ENCODE measurements at places on chromosomes 7 and 10.

DNA sequence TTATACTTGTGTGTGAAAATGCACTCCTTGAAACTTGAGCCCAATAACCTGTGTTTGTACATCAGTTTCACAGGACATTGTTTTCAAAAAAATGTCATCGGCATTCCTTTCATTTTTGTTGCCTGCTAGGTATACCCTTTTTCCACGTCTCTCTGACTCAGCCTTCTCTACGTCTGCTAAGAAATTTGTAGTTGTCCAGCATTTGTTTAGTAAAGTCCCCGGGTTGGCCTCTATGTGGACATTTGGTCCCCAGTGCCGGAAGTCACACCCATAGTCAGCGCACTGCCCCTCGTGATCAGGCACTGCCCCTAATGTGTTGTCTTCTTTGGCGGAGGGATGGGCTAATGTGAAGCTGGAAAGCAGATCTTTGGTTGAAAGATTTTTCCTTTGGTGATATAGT is 222.3 kb downstream of the LRMDA start:
- H3K36me3 ChIP-seq, result no peaks in the 10 kb centered on the region
- DNase-seq, result no peak
- H3K27ac ChIP-seq, result no peak overlapping the region
- no peaks in the 10 kb centered on the region for H3K4me1 ChIP-seq
- H3K4me3 ChIP-seq, result no peak overlapping the region

DNA sequence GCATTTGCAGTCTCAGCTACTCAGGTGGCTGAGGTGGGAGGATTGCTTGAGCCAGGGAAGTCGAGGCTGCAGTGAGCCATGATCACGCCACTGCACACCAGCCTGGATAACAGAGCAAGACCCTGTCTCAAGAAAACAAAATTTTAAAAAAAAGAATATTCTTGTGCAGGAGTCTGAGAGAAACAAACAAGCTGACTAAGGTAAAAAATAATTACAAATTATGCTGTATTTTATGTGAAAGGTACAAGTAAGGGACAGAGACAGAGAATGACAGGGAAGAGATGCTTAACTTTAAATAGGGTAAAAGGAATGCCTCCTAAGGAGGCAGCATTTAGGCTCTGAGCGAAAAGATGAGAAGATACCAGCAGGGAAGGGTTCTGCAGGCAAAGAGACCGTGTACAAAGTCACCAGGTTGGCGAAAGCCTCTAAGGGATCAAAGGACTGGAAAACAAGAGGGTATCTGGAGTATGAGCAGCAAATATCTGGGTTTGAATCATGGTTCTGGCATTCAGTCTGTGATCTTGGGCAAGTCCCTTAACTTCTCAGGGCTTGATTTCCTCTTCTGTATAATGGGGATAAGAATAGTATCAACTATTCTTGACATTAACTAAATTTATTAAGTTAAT is 106.2 kb upstream of the RHOBTB1 start:
- no peaks in the 10 kb centered on the region for H3K36me3 ChIP-seq
- H3K27me3 ChIP-seq, result no peaks in the 10 kb centered on the region
- no peak overlapping the region for H3K27ac ChIP-seq
- H3K4me3 ChIP-seq, result no peak overlapping the region
- no peaks in the 10 kb centered on the region for H3K4me1 ChIP-seq

DNA sequence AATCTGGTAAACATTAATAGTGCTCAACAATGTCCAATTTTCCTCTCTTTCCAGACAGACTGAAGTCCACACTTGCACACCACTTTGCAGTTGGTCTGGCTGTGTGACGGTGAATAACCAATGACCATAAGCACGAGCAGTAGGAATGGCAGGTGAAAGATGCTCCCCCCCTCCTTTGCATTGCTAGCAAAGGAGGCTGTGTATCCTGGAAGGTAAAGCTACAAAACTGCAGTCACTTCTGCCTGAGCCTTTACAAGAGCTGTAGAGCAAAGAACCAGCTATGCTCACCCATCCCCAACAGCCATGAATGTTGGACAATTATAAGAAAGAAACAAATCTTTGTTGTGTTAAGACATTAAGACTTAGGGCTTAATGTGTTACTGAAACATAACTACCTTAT is 178.0 kb downstream of the IPMK start:
- H3K4me3 ChIP-seq, result no peak overlapping the region
- H3K4me1 ChIP-seq, result no peaks in the 10 kb centered on the region
- no peaks in the 10 kb centered on the region for H3K27me3 ChIP-seq
- no peak for DNase-seq
- no peak overlapping the region for H3K27ac ChIP-seq
- no peaks in the 10 kb centered on the region for H3K36me3 ChIP-seq

- no peak for DNase-seq
- H3K27ac ChIP-seq, result no peak overlapping the region
- H3K36me3 ChIP-seq, result no peaks in the 10 kb centered on the region
- no peaks in the 10 kb centered on the region for H3K4me1 ChIP-seq
- H3K4me3 ChIP-seq, result no peak overlapping the region
Measured at GRCh38 chr7:26965724-26966123, 101.3 kb upstream of the SKAP2 start.

GRCh38 chr10:127524229-127524628 is 24.9 kb upstream of the NPS start:
- H3K36me3 ChIP-seq, result no peaks in the 10 kb centered on the region
- no peak overlapping the region for H3K4me3 ChIP-seq
- peaks cover 6% of the 10 kb centered on the region for H3K4me1 ChIP-seq
- H3K27me3 ChIP-seq, result no peaks in the 10 kb centered on the region

DNA sequence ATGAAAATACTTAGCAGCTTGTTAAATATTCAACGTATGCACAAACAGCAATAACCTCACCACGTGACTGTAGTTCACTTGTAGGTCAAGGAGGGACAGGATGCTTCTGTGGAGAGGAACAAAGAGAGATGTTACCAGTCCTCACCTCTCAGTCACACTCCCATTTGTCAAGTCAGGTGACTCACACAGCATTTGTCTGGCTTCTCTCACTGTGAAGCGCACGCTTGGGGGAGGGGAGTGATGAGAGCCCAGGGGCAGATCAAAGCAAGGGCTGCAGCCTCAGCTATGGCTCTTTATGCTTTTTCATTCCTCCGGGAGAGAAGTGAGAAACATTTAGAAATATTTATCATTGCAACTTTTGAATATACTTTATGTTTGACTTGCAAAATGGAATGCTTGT is 2.9 kb upstream of the RBM20 start:
- no peaks in the 10 kb centered on the region for H3K27me3 ChIP-seq
- H3K36me3 ChIP-seq, result no peaks in the 10 kb centered on the region
- H3K4me3 ChIP-seq, result no peak overlapping the region
- peak overlapping the region; percentile 85 for H3K27ac ChIP-seq
- peaks cover 48% of the 10 kb centered on the region for H3K4me1 ChIP-seq

DNA sequence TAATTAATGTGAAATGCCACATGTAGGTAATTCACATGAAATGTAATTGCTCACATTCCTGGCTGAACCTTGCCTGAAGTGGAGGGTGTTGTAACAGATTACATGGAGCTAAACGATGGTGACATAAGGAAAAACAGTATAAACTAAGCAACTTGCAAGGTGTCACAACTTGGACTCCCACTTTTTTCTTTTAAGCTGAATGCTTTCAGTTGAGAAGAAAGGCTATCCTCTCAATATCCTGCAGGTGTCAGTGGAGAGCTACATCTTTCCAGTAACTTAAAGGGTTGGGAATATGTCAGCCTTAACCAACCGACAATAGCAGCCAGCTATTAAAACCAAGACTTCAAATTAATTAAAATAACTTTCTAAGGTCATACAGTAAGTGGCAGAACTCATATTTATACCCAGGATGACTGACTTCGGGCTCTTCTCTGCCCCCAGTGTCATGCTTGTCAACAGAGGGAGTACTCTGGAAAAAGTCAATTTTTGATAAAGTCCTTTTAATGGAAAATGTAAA is 33.7 kb downstream of the NRBF2 start:
- H3K4me3 ChIP-seq, result no peak overlapping the region
- H3K27ac ChIP-seq, result no peak overlapping the region
- DNase-seq, result no peak
- peaks cover 10% of the 10 kb centered on the region for H3K36me3 ChIP-seq
- no peaks in the 10 kb centered on the region for H3K4me1 ChIP-seq

- no peaks in the 10 kb centered on the region for H3K4me1 ChIP-seq
- no peaks in the 10 kb centered on the region for H3K27me3 ChIP-seq
- H3K27ac ChIP-seq, result no peak overlapping the region
- DNase-seq, result no peak
Measured at GRCh38 chr10:91525896-91526712, 106.8 kb downstream of the PPP1R3C start.

GRCh38 chr7:45982132-45982531 is 61.1 kb upstream of the IGFBP3 start:
- H3K36me3 ChIP-seq, result no peaks in the 10 kb centered on the region
- no peak for DNase-seq
- H3K27ac ChIP-seq, result no peak overlapping the region
- H3K4me1 ChIP-seq, result no peaks in the 10 kb centered on the region
- H3K27me3 ChIP-seq, result no peaks in the 10 kb centered on the region
- no peak overlapping the region for H3K4me3 ChIP-seq

GRCh38 chr10:67433276-67433675 is 262.7 kb downstream of the CTNNA3 start:
- DNase-seq, result no peak
- H3K36me3 ChIP-seq, result no peaks in the 10 kb centered on the region
- H3K27me3 ChIP-seq, result no peaks in the 10 kb centered on the region
- no peaks in the 10 kb centered on the region for H3K4me1 ChIP-seq
- H3K27ac ChIP-seq, result no peak overlapping the region

GRCh38 chr7:29130096-29130495 is 16.2 kb downstream of the CPVL start:
- no peak overlapping the region for H3K4me3 ChIP-seq
- H3K4me1 ChIP-seq, result no peaks in the 10 kb centered on the region
- no peak overlapping the region for H3K27ac ChIP-seq
- H3K36me3 ChIP-seq, result no peaks in the 10 kb centered on the region
- DNase-seq, result no peak

DNA sequence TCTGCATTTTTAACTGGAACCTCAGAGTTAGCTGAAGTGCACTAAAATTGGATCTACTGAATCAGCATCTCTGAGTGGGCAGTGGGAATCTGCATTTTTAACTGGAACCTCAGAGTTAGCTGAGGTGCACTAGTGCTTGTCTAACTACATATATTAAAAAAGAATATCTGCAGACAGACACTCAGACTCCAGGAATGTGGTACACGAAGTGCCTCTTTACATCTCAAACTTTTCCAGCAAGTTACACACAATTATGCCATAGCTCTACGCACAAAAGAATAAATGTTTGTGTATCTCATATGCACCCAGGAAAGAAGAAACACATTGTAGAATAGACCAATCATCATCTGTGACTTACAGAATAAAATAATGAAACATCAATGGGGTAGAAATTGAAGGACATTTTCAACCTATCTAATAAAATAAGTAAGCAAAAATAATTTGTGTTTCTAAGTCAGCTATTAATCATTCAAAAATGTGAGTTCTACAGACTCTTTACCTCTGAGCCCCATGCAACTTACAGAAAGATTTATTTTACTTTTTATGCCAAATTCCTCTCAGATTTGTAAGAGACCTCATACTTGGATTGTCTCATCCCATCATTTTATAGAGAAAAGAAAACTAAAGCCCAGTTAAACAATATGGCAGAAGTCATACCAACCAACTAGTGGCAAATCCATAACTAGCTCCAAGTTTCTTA is 28.3 kb downstream of the PPP1R3A start:
- H3K27ac ChIP-seq, result no peak overlapping the region
- no peaks in the 10 kb centered on the region for H3K4me1 ChIP-seq
- H3K36me3 ChIP-seq, result no peaks in the 10 kb centered on the region
- no peak for DNase-seq

Data from right atrium auricular region (tissue), 2 donors.